Naive thymus-derived CD8-positive, alpha-beta T cell (primary cell): ENCODE measurements at places on chromosomes 11 and 22.

DNA sequence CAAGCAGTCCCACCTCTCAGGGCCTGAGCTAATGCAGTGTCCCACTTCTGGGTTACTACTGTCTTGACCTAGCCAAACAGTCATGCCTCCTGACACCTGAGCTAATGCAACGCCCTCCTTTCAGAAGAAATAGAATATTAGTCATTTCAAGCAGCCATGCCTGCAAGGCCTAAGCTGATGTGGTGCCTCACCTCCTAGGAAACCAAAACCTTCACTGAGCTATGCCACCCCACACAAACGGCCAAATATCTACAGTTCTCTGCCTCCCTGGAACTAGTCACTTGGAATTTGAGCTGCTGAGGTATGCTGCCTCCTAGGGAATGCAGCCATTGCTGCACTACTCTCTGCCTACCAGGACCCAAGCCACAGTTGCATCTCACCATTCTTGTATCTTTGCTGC is 8.3 kb upstream of the MS4A6E start:
- DNase-seq: no peak

DNA sequence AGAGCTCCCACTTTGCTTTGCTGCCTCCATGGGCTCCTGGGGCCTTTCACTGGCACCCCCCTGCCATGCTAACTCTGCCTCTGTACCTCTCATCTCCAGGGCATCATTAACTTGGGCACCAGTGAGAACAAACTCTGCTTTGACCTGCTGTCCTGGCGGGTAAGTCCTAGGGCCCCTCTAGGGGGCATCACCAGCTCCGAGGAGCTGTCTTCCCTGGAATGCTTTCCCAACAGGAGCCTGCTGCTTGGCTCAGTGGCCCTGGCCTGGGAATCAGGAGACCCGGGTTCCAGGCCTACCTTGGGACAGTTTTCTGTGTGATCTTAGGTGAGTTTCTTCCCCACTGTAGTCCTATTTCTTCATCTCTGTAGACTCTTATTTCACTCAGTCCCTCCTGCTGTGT is 5.1 kb downstream of the ACCS start:
- no peak for DNase-seq

DNA sequence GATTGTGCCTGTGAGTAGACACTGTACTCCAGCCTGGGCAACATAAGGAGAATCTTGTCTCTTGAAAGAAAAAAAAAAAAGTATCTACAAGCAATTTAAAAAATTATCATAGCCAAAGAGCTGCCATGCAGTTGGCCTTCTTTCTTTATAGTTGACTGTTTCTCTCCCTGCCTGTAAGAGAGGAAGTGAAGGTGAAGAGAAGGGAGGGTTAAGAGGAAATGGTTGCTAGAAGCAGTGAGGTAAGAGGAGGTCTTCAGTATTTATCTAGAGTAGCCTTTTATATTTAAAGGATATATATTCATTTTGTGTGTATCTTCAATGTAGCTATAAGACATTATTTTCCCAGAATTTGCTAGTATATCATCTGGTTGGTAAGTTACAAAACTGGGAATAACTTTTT is 217.9 kb downstream of the TMEM135 start:
- DNase-seq: no peak

DNA sequence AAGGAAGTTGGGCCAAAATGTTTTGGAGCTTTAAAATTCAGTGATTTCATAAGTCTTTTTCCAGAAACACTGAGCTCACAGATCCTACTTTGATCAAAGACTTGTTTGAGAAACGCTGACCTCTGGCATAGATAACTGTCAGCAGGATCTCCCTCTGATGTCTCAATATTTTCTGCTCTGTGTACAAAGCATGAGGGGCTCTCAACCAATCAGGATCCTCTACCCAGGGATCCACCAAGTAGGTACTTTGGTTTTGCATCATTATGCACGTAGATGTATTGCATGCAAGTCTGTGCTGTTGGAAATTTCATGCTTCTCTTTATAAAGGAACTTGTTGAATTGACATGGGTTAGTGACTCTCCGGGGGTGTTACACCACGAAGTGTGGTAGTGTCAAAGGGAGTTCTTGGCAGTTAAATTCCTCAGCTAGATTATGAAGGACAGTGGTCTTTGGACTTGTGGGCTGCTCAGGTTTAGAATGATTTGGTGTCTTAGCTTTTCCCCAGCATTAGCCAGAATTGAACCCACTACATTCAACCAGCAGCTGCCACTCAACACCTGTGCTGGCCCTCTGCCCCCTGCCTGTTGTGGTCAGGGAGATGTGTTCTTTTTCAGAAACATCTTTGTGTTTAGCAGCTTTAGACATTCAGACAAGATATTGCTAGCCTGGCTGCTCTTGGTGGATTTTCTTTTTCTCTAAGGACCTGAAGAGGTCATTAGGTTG is 1.7 kb upstream of the DIXDC1 start:
- no peak for DNase-seq

DNA sequence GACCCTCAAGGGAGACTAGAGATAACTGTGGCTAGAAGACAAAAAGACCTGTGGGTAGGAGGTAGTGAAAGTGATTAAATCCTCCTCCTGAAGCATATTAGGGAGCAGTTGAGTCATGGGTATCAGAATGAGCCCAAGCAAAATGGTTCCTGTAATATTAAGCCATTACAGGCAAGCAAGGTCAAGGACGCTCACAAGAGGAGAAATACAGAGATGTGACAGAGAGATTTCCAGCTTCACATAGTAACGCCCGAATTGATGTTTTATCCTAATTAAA is 77.7 kb downstream of the FAM76B start:
- no peak for DNase-seq

GRCh38 chr22:50569896-50570535 is 7.3 kb upstream of the SYCE3 start:
- DNase-seq: no peak

- DNase-seq: no peak
These were observed 5.1 kb upstream of the KLHL35 start for GRCh38 chr11:75437966-75438659.

- no peak for DNase-seq
These were observed 82.3 kb downstream of the USP35 start for GRCh38 chr11:78270971-78271370.

DNA sequence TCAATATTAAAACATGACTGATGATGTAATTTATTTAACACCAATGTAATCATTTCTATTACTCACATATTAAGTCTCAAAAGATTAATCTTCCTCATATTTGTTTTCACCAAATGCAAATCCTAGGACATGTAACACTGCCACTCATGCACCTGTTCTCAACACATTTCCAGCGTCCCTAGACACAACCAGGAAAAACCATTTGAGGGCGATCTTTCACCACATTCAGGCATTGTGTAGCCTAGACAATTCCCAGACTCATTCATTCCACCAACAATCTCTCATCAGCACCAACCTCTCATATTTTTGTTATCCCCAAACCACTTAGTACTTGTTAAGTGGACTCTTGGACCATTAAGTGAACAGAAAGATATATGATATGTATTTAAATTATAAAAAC is 66.1 kb downstream of the SLC36A4 start:
- DNase-seq: no peak

GRCh38 chr11:115644856-115645255 is 140.6 kb upstream of the CADM1 start:
- DNase-seq: no peak

GRCh38 chr11:78212586-78213371 is 24.1 kb downstream of the USP35 start:
- no peak for DNase-seq

- DNase-seq: no peak
These were observed at the start of gene MPPED1 for GRCh38 chr22:43411869-43412807. MPPED1 (plus strand) TSS chr22:43412014; CDS start chr22:43424986, 12,972 bp downstream.

GRCh38 chr11:69089258-69089657 is 40.5 kb downstream of the TPCN2 start:
- no peak for DNase-seq

DNA sequence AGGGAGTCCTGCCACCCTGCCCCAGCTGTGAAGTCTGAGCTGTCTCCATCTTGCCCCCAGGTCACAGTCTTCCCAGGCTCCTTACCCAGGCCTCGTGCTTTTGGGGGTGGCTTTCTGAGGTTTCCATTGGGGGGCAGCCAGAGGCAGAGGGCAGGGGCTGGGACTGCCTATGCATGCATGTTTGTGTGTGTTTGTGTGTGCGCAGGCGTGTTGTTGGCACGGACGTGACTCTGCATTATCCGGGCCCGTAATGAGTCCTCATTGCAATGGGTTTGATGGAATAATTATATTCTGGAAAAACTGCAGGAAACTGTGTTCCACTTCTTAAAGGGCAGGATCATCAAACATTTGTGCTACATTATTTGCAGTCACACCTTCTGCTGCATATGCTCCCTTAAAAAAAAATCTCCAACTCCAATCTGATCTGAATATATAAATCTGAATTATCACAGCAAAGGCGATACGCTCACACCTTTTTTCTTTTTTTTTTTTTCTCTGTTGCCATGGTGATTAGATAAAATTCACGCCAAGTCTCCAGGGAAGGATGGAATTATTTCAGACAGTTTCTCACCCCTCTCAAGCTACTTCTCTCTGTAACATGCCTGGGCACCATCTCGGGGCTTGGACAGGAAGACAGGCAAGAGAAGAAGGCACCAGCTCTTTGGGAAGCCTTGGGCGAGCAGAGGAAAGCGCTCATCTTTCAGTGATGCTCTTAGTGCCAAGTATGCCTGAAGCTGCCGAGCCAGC is 45.9 kb downstream of the DSCAML1 start:
- no peak for DNase-seq

GRCh38 chr11:130168105-130168504 is 8.5 kb downstream of the ST14 start:
- no peak for DNase-seq

DNA sequence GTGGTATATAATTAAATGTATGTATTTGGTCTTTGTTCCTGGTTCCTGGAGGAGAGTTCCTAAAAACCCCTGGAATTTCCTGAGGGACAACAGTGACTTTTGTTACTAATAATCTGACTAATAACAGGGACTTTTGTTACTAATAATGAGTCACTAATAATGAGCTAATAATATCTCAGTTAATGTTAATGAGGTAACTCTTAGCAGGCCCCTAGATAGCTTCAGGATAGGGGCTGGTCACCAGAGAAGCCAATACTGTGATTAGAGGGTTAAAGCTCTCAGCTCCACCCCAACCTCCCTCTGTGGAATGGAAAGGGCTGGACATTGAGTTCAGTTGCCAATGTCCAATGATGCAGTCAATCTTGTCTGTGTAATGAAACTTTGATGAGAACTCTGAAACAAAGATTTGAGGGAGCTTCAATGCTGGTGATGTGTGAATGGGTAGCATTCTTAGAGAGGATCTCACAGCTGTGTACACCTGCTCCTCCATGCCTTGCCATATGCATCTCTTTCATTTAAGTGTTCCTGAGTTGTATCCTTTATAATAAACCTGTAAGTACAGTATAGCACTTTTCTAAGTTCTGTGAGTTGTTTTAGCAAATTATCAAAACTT is 1431.4 kb upstream of the TENM4 start:
- DNase-seq: no peak

GRCh38 chr11:17161515-17161914 is 46.3 kb downstream of the PIK3C2A start:
- DNase-seq: no peak

DNA sequence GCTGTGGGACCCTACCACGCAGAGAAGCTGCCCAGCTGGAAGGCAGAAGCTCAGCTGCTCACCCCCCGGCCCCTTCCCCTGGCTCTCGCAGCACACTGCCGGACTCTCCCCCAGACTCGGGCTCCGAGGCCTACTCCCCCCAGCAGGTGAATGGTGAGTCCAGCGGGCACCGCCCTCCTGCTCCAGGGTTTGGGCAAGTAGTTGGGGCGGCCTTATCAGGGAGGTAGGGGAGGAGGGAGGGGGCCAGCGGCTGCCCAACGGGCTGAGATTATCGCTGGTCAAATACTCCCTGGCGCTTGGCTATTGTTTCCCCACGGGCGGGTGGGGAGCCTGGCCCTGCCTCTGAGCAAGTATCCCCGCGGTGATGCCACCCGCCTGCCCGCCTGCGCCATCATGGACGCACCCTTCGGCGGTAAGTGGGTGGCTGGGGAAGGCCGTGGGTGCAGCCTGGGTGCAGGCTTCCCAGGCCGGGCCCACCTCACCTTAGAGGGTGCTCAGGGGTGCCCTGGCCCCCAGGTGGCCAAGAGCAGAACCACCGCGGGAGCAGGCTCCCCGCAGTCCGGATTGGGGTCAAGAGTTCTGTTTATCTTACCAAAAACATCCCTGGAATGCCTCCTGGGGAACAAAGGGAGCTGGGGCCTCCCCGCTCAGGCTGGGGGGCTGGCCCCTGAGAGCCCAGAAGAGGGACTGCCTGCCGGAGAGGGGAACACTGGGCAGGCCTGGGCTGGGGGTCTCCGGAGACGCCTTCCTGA is 16.9 kb downstream of the MYRF start:
- DNase-seq: no peak

DNA sequence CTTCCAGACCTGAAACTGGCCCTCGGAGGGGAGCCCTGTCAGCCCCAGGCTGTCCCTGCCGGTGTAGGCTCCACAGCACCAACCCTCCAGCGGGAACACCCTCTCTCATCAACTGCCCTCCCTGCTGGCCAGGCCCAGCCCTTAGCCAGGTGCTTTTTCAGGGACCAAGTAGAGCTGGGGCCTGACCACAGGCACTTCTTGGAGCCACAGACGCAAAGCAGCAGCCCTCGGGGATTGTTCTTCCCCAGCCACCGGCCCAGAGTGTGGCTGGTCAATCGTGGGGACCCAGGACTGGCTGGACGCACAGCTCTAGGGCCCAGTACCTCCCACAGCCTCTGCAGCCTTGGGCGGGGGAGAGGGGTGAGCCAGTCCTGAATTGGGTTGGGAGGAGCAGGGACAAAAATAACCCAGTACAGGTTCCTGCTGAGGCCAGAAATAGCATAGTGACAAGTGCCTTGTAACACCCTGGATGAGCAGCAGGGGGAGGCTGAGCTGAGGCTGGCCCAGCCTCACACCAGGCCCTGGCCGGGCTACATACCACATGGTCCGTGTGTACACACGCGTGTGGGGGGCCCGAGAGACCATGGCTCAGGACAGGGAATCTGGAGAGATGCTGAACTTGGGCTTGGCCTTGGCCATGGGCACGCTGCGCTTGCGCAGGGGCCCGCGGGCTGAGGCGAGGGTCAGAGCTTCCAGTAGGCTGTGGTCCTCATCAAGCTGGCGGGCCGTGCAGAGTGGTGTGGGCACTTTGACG is 2.0 kb downstream of the KCNJ11 start:
- peak; percentile 18 for DNase-seq

GRCh38 chr22:20494978-20495860 is at the start of gene KLHL22:
KLHL22 (minus strand) TSS chr22:20495795; CDS start chr22:20489211, 6,584 bp downstream.
- no peak for DNase-seq

DNA sequence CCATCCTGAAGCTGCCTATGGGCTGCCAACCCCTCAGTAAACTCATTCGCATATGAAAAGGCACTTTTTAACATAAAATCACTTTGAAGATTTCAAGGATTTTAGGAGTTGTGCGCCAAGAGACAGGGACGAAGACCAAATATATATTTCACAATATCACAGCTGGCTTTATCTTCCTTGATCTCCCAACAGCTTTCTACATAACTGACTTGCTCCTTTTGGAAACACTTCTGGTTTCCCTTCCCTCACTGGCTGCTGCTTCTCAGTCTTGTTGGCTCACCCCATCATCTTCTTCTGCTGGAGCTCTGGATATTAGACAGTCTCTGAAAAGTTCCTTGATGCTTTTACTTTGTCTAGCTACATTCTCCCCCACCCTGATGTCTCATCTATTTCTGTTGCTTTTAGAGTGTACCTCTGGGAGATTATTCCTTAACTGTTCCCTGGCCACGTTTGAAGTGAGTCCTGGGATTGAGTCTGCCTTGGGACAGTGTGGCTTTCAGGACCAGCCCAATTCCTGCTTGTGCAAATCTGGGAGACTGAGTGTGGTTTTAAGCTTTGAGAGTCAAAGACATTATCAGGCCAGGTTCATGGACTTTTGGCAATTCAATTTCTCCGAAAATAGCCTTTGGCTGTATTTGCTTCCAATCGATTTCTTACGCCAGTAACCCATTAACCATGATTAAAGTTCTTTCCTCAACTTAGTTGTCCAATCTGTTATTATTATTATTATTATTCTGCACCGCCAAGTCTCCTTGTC is 30.9 kb upstream of the NNMT start:
- no peak for DNase-seq
